ENCODE measurements at places on chromosomes 1 and 21.

- no peak for DNase-seq
These were observed 4.6 kb downstream of the SPATC1L start for GRCh38 chr21:46179708-46180078.

DNA sequence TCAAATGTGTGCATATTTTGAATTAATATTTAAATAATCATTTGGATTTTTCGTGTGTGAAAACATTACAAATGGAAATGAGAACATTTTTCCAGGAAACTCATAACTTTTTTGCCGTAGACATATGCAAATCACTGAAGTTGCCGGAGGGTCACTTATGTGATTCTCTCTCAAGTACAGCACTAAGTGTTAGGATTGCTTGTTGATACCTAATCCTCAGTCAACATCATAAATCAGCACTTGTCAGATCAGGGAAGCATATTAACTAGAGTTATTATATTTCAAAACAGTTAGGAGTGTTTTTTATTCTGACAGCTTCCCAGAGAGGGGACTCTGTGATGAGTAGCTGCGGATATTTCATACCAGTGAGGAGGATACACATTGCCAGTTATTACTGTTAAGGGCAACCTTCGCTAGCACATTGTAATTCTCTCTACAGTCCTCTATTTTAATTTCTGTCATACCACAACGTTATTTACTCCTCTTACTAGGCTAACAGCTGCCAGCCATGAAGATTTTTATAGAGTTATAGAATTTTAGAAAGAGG lies 41.5 kb downstream of the NCAM2 start:
- DNase-seq = no peak

DNA sequence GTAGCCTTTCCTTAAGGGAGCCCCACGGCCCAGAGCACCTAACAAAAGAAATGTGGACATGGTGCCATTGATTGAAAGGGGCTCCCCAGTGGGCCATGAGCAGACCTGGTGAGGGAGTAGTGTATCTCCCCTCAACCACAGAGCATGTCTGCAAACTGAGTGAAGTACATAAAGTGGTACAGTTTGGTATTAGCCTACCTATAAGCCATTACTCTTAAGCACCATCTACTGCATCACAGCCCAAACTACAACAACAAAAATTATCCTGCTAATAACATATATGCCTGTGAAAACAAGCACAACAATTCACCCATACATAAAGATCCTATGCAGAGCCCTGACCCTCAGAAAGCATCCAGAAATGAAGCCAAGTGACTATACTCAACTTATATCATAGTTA lies 407.8 kb downstream of the PTPRC start:
- DNase-seq = no peak

GRCh38 chr1:21263653-21264225 lies 26.5 kb downstream of the ECE1 start:
- DNase-seq = no peak

DNA sequence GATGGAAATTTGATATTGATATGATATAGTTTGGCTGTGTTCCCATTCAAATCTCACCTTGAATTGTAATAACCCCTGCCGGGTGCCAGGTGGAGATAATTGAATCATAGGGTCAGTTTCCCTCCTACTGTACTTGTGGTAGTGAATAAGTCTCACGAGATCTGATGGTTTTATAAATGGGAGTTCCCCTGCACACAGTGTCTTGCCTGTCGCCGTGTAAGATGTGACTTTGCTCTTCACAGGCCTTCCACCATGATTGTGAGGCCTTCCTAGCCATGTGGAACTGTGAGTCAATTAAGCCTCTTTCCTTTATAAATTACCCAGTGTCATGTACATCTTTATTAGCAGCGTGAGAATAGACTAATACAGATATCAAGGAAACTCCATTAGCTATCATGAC lies 74.6 kb downstream of the MAP3K7CL start:
- no peak for DNase-seq

GRCh38 chr1:6168947-6169586 lies 11.1 kb downstream of the CHD5 start:
- no peak for DNase-seq
